C1 segment of cervical spinal cord (tissue), 14 donors: ENCODE measurements at places on chromosomes 5 and 9.

- no peak for DNase-seq
Measured at GRCh38 chr9:134935701-134936345, 18.1 kb upstream of the FCN1 start.

- no peak for DNase-seq
Measured at GRCh38 chr5:53784596-53784995, 224.2 kb downstream of the NDUFS4 start.

DNA sequence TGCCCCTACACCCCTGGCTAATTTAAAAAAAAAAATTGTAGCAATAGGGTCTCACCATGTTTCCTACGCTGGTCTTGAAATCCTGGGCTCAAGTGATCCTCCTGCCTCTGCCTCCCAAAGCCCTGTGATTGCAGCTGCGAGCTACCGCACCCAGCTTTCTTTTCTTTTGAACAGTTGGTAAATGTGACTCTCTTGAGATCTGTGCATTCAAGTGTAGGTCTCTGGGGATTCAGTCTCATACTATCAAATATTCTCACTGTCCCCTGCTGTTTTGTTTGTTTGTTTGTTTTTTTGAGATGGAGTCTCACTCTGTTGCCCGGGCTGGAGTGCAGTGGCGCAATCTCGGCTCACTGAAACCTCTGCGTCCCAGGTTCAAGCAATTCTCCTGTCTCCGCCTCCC is 42.3 kb upstream of the CXXC5 start:
- no peak for DNase-seq

GRCh38 chr9:19378164-19378563 is 1.9 kb downstream of the RPS6 start:
- DNase-seq, result no peak

GRCh38 chr9:19988281-19988680 is 199.4 kb upstream of the SLC24A2 start:
- DNase-seq, result peak; percentile 5

GRCh38 chr9:134779640-134780039 is 101.0 kb upstream of the FCN2 start:
- no peak for DNase-seq

- peak; percentile 68 for DNase-seq
Measured at GRCh38 chr9:128191406-128192046, at the start of gene CIZ1. TSS of gene CIZ1 (minus strand) at chr9:128191572. CDS start at chr9:128190857, 715 bp downstream.

- DNase-seq, result no peak
Measured at GRCh38 chr5:174725261-174725990, 1.0 kb downstream of the MSX2 start.

DNA sequence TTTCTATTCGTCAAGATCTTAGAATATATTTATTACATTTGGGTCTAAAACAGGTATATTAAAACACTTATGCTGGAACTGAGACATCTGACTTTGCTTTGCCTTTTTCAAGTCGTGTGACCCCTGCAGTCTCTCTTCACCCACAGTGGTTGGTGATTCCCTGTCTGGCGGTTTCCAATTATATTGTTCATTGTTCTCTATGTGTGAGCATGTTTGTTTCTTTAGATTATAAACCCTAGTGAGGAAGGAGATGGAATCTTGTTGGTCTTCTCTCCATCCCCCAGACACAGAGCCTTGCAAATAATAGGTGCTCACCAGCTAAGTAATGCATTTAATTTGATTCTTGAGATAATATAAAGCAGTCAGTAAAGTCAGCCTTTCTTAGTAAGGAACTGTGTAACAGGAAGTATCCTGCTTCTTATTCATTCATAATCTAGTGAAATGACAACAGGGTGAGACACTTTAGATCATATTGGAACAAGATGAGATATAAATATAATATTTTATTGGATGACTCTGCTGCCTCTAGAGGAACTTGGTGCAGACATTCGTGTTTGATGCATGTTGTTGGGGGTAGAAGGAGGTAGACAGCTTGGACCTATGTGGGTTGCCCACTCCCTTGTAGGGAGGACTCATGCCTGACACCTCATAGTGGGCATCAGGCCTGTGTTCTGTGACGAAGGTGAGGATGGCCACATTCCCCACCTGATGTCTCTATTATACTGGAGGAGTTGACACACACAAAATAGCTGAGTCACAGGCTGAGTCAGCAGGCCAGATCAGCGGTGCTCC is 88.1 kb downstream of the FGF1 start:
- DNase-seq, result no peak

DNA sequence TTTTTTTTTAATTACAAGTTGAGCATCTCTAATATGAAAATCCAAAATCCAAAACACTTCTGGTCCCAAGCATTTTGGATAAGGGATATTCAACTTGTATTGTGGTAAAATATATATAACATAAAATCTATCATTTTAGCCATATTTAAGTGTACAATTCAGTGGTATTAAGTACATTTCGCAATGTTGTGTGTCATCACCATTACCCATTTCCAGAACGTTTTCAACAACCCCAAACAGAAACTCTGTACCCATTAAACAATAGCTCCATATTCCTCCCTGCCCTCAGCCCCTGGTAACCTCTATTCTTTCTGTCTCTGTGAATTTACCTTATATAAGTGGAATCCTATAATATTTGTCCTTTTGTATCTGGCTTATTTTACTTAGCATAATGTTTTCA is 24.9 kb downstream of the TICAM2 start:
- no peak for DNase-seq

DNA sequence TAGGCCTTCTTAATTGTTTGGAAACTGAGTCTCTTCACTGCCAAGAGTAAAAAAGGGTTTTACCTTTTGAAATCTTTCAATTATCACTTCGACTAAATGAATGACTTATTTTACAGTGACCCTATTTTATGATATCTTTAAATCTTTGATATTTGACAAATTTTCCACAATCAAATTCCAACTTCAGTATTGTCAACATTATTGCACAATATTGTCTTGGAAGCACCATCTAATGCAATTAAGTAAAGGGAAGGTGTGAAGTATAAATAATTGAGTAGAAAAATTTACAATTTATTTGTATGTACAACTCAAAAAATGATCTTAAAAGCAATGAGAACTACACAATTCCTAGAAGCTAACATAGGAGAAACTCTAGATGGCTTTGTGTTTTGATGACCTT is 49.2 kb downstream of the GABRA6 start:
- DNase-seq, result no peak

DNA sequence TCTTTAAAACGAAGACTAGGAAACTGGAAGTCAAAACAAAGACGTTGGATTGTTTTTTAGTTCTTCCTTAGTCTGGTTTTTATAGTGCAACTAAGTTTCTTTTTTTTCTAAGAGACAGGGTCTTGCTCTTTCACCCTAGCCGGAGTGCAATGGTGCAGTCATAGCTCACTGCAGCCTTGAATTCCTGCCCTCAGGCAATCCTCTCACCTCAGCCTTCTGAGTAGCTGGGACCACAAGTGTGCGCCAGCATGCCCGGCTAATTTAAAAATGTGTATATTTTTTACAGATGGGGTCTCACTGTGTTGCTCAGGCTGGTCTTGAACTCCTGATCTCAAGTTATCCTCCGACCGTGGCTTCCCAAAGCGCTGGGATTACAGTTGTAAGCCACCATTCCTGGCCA is 27.6 kb downstream of the ZFYVE16 start:
- DNase-seq, result no peak

- no peak for DNase-seq
Measured at GRCh38 chr9:137484551-137485315, 25.6 kb upstream of the NSMF start.

DNA sequence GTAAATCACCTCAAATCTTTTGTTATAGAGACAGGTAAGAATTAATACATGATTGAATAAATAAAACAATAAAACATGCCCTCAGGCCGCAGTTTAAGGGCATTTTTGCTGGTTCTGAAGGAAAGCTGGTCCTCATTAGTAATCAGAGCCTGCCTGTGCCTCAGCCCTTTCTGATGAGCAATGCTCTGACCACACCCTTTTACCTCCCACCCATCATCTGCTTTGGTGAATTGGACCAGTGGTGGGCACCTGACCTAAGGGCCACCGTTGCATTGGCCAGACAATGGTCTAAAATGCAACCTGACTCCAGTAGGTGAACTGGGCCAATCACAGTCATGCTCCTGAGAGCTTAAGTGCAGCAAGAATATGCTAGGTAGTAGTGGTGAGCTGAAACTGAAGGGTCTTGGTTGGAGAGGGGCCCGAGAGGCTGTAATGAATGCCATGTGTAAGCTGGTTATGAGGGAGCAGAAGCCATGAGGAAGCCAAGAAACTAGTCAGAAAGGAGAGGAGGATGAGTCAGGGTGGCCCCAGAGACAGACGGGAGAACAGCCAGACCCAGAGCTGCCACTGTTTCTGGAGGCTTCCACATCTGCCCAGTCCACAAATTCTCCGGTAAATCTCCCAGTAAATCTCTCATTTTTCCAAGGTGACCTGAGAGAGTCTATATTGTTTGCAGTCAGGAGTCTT is 45.5 kb upstream of the ZSWIM6 start:
- no peak for DNase-seq

GRCh38 chr5:34684281-34684979 is 28.3 kb downstream of the RAI14 start:
- no peak for DNase-seq

DNA sequence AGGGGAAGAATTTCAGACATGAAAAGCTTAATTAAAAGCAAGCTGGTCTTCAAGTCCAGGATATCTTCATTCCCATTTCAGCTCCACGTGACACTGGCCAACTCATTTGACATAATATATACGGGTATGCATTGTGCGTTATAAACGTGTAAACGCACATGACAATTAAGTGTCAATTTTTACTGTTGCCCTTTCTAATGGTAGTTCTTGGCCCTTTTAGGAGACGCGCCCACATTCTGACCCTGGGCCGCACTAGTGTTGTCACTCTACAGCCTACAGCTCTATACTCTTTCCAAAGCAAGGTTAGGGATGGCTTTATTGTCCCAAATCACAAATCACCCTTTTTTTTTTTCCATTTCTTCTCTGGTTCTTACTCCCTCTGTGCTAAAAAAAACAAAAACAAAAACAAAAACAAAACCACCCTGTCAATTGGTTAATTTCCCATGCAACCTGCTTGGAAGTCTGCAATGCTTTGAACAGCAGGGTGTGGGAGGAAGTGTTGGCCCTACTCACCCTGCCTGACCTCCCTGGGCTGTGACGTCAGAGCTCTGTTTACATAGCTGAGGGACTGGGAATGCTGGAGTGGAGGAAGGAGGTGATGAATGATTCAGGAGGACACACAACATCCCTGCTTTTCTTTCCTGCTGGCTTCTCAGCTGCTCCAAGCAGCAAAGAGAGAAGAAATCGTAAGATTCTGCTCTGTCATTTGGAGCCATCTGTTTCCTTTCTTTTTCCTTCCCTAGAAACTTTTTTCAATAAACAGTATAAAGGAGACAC is 19.3 kb downstream of the RFK start:
- DNase-seq, result no peak

- no peak for DNase-seq
Measured at GRCh38 chr9:135074354-135075233, 12.9 kb upstream of the OLFM1 start.

DNA sequence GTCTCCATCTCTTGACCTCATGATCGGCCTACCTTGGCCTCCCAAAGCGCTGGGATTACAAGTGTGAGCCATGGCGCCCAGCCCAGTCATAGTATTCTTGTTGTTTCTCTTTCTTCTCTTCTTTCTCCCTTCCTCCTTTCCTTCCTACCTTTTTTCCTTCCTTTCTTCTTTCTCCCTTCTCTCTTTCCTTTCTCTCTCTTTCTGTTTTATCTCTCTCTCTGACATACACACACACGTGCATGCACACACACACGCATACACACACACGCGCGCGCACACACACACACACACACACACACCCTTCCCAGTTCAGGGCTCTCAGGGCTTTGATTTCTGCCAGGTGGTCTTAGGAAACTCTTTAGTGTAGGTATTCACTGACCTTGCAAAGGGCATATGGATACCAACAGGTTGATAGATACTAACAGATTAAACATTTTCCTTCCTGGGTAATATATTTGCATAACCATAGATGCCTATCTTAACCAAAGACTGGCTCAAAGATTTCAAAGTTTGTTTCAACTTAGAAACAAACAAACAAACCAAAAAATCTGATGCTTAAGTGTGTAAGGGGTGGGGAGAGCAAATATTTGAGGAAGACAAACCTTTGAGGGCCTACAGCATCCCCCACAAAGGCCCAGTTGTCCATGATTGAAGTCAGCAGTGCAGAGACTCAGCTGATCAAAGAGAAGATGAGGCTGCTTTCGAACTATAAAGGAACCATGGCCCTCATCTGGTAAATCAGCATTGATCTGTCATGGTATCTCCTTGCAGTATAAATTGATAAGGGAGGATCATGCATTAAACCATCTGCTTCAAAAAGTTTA is 288.2 kb upstream of the SEMA6A start:
- DNase-seq, result no peak

DNA sequence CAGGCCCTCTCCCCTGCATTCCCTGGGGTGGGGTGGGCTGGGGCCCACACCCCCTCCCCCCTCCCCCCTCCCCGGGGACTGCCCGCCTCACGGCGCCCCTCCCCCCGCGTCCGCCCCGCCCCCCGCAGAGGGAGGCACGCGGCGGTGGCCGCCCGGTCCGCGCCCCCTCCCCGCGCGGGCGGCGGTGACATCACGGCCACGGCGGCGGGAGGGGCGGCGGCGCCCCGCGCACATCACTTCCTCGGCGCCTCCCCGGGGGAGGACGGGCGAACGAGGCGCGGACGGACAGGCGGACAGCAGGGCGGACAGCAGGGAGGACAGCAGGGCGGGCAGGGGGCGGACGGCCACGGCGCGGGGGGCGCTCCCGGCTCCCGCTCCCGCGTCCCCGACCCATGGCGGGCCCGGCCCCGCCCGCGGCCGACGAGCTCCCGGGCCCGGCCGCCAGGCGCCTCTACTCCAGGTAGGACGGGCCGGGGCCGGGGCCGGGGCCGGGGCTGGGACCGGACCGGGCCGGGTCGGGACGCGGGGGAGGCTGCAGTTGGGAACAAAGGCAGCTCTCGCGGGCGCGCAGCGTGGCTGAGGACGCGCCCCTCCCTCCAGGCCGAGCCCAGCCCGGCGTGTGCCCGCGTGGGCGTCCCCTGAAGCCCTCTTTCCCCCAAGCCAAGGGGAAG is at the start of gene GPSM1:
Gene GPSM1, plus strand, starts transcription at position 236 of the 671 bp plus-strand sequence. Its CDS starts 157 bp downstream, at position 393.
- DNase-seq, result no peak

GRCh38 chr5:68911840-68912690 is 181.7 kb upstream of the SLC30A5 start:
- DNase-seq, result no peak

DNA sequence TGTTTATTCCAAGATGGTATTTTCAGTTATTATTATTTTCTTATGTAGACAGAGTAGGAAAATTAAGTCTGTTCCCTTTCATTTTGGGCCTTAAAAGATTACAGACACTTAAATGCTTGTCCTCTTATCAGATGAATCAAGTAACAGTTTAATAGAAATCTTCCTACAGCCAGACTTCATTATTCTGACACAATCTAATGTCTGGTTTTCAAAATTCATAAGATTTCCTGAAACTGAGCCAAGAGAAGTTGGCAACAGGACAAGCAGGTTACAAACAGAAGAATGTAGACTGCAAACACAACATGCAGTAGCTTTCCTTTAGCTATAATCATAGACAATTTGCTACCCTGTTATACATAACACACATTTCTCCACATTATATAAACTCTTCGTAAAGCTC is 130.5 kb downstream of the FBXL17 start:
- no peak for DNase-seq

GRCh38 chr5:68770551-68770950 is 323.3 kb upstream of the SLC30A5 start:
- DNase-seq, result no peak
